ENCODE measurements at places on chromosomes 13 and 19.
A peak's percentile ranks its signal among the peaks of the same experiment; 100 is the strongest.

- peak; percentile 65 for DNase-seq
These were observed at the start of gene CADM4 for GRCh38 chr19:43639519-43640423. Gene CADM4 (minus strand): TSS chr19:43639850. CDS start chr19:43639790, 60 bp downstream.

DNA sequence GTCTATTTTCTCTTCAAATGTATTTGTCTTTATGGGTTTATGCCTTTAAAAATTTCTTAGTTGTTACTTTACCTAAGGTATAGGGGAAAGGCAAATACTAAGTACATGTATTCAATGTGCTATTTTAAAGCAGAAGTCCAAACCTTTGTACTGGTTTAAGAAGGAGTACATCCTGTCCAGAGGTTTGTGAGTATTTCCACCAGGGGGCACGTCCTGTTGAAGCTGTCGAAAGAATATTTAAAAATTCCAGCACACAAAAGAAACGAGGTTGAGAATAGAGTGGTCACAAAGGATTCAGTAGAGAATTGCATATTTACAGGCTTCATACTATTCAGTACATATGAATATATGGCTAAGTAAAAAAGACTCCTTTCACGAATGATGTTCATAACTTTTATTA, 59.8 kb downstream of the URI1 start:
- peak; percentile 49 for DNase-seq

DNA sequence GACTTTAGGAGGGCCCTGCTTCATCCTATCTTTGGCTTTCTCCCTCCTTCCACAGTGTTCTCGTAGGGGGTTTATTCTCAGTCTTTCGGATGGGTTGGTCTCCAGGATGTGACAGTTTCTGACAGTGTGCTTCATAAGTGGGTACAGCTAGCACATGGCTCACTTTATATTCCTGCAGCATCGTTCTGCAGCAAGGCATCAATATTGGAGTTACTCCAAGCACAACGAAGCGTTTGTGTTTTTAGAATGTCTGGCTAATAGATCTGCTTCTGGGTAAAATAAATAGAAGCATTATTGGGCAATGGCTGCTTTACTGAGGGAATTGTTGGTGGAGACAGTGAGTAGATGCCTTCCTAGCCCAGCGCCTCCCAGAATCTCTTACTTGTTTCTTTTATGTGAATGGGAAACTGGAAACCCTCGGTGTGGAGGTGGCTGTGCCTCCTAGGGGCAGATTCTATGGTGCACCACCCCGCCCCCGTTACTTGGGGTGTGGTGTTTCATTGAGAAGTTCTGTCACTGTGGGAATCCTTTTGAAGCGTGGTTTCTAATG, 2.0 kb downstream of the FARP1 start:
- DNase-seq, result peak; percentile 90

- DNase-seq, result no peak
These were observed 139.2 kb downstream of the RXFP2 start for GRCh38 chr13:31878495-31878894.

DNA sequence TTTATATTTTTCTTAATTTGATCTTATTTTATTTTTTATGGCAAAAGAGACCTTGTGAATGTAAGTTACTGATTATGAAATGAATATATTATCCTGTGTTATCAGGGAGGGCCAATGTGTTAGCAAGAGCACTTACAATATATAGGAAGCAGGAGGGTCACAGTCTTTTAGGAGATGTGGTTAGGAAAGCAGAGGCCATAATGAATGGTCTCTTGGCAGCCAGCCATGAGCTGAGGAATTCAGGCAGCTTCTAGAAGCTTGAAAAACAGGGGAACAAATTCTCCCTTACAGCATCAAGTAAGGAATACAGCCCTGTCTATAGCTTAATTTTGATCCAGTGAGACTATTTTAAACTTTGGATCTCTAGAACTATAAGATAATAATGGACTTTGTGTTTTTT, 2374.6 kb downstream of the PCDH9 start:
- no peak for DNase-seq

DNA sequence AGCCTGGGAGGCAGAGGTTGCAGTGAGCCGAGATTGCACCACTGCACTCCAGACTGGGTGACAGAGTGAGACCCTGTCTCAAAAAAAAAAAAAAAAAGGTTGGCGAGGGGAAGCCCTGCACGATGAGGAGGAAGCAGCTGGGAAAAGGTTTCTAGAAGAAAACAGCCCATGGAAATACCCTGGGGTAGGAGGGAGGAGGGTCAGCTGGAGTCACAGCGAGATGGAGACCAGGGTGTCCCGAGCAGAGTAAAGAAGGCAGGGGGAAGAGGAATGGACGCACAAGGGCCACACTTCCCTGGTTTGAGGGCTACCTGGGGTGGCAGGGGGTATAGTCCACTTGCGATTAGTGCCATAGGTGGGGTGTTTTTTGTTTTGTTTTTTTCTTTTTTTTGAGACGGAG, 6.4 kb downstream of the KANK3 start:
- DNase-seq, result no peak

DNA sequence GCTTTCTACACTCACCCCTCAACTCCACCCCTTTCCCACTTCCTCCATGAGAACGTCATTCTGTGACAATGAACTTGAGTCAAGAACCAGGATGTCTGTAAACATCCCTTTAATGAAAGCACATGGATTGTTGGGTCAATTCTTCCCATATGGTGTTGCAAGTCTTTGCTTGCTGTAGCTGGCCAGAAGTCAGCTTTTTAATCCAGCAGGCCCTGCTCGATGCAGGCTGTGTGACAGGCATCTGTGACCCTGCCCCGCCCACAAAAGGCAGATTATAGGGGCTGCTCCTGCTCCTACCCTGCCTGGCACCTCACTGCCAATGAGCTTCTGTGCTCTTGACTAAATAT, 78.0 kb downstream of the STARD13 start:
- DNase-seq, result peak; percentile 56

GRCh38 chr13:47665043-47665442, 336.0 kb downstream of the SUCLA2 start:
- DNase-seq, result peak; percentile 15

- no peak for DNase-seq
These were observed 5.9 kb downstream of the MTMR6 start for GRCh38 chr13:25281193-25281934.

DNA sequence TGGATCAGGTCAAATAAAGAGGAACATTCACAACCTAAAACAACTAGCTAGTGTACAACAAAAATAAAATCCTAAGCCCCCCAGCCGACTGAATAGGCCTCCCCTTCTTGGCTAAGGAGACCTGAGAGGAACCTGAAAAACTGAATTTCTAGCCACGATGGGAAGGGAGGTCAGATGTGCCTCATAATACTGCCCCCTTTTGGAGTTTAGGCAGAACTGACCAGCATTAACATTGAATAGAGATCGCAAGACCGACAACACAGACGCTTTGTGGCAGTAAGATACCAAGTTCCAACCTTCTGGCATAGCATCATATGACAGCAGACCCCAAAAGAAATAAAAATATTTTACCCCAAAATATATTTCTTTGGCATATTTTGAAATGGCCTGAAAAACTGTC, 15.9 kb downstream of the CBY2 start:
- peak; percentile 50 for DNase-seq

GRCh38 chr13:55566334-55566733, 1574.4 kb upstream of the PRR20A start:
- DNase-seq, result no peak

DNA sequence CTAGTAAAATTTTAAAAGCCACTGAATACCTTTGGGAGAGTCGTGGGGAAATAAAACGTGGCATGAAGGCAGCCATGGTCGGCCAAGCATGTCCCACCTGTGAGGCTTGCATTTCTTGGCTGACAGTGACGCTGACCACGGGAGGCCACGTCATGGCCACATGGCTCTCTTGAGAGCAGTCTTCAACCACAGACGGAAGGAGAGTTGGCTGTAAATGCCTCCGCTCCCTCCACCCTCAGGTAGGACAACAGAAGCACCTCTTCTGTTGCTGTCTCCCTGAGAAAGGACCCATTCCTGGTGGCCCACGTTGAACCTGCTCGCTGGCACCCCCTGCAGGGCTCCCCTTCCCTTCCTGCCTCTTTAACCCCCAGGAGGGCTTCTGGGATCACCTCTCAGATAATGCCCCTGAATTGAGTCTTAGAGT, 10.6 kb upstream of the LRRC25 start:
- no peak for DNase-seq

DNA sequence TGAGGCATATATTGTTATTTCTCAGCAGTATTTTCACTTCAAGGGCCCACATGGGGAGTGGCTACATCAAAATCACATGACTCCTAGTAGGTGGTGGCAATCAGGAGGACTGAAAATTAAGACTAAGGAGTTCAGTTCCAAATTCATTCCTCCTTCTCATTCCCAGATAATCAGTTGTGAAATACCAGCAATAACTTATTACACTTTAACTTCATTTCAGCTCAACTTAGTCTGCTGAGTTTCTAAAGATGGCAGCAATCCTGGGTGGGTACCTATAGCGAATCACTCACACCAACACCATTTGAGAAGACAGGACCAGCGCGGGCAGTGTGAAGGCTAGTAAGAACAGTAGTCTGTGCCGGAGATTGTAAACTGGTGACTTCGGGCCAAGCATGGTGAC, 63.9 kb upstream of the SLC10A2 start:
- DNase-seq, result no peak

DNA sequence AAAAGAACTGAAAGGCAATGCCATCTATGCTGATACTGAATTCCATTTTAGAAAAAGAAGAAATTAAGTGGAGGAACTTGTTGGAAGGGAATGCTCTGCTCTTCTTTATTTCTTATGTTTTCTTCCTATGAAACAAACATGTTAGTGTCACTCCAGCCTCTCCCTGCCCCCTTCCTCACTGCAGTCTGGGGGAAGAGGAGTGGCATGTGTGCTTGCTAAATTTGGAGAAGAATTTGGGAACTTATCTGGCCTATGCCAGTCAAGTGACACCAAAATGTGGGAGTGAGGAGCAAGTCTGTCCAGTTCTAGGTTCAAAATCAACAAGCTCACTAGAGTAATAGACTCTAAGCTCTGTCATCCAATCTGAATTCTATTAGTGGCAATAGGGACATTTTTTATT, 214.6 kb downstream of the RBM26 start:
- no peak for DNase-seq

- peak; percentile 98 for DNase-seq
These were observed at the start of gene CCDC124 for GRCh38 chr19:17932485-17933338. Gene CCDC124 (plus strand): TSS chr19:17933015. CDS start chr19:17936421, 3,406 bp downstream.

- peak; percentile 69 for DNase-seq
These were observed 1.0 kb upstream of the CEACAM1 start for GRCh38 chr19:42529248-42529764.

Measured in eye (tissue), 1 donor.